ENCODE measurements at places on chromosomes 16 and 17. TPM values are rescaled to one million over a fixed set of nuclear protein-coding genes. Genes with fewer than 3 reads are reported as not detected.

NT5M gene
- total RNA-seq = 5.8 TPM

GINS2 gene
- total RNA-seq = 9.1 TPM

- peak; percentile 16 for DNase-seq
These were observed 85.7 kb downstream of the NOG start for GRCh38 chr17:56679115-56679776.

- DNase-seq = no peak
These were observed 494.1 kb upstream of the ERCC4 start for GRCh38 chr16:13425836-13426235.

DNA sequence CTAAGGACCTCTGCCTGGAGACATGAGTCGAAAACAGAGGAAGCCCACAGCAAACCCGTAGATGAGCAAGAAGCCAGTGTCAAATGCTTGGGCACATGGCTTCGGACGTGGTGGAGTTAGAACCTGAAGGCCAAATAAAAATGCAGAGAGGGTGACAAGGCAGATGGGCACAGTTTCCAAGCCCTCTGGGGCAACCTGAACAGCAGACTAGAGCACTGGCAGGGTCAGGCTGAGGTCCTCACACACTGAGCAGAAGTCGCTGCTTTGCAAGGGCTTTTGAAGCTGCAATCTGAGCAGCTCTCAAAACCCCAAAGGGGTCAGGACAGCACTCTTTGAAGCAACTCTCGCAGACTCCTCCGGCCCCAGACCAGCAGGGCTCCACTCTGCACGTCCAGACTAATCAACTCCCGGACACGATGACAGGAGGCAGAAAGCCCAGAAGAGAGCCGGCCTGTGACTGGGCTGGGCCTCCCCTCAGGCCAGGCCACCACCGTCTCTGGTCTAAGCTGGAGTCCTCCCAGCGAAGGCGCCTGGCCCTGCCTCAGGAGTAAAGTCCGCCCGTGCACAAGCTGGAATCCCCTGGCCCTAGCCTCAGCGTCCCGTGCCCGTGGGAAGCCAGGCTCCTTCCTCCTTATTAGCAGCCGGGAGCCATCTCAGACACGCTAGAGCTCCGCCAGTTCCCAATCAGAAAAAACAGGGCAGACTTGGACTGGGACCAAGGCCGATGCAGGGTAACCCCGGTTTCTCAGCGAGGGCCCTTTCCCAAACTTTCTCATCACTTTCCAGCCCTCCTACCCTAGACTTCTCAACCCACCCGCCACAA, 924 bp downstream of the SMARCD2 start:
- peak; percentile 40 for DNase-seq

GRCh38 chr16:81350306-81350615, 35.5 kb downstream of the GAN start:
- no peak for DNase-seq

GRCh38 chr16:81994485-81994884, 16.8 kb downstream of the SDR42E1 start:
- DNase-seq = no peak

DNA sequence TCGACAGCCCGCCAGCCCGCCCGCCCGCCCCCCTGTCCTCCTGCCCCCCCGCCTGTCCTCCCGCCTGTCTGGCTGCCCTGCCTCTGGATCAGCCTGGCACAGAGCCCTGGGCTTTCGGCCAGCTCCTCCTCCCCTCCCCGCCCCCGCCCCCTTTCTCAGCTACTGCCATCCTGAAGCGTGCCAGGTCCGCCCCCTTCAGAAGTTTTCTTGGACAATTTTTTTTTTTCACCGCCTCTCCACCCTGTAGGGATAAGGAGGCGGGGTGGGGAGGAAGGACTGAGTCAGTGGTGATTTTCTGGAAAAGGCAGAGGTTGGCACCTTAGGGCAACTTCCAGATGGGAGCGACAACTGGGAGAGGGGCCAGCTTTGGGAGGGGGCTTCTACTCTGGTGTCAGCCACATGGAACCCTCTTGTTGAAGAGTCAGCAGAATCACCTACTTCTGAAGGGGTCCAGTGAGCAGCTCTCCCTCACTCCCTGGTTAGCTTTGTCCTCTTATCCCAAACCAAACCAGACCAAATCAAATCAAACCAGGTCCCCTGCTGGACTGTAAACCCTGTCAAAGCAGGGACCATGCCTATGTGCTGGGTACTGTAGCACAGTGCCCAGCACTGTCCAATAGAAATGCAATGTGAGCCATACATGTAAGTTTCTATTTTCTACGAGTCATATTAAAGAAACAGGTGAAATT, 19.7 kb downstream of the IGF2BP1 start:
- no peak for DNase-seq
